ENCODE measurements at places on chromosomes 5 and 9. TPM values are rescaled to one million over a fixed set of nuclear protein-coding genes. Genes with fewer than 3 reads are reported as not detected.

GRCh38 chr9:32306006-32306405 lies 78.4 kb upstream of the ACO1 start:
- H3K27me3 ChIP-seq: no peaks in the 10 kb centered on the region
- no peak for DNase-seq
- H3K36me3 ChIP-seq: no peaks in the 10 kb centered on the region
- H3K4me3 ChIP-seq: no peak overlapping the region
- H3K27ac ChIP-seq: no peak overlapping the region

DNA sequence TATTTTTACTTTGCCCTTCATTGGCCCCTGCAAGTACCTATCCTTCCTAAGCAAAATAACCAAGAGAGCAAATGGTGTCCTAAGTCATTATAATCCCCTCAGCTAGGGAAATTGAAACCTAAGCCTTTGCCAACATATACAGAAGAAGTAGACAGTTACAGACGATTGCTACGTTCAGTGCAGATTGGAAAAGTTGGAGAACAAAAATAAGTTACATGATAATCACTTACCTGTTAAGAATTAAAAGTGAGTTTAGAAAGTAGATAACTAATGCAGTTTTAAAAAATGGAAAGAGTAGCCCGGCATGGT lies 244.8 kb downstream of the MPDZ start:
- no peak overlapping the region for H3K27ac ChIP-seq
- H3K27me3 ChIP-seq: no peaks in the 10 kb centered on the region
- H3K4me1 ChIP-seq: no peaks in the 10 kb centered on the region
- no peaks in the 10 kb centered on the region for H3K36me3 ChIP-seq
- DNase-seq: no peak

DNA sequence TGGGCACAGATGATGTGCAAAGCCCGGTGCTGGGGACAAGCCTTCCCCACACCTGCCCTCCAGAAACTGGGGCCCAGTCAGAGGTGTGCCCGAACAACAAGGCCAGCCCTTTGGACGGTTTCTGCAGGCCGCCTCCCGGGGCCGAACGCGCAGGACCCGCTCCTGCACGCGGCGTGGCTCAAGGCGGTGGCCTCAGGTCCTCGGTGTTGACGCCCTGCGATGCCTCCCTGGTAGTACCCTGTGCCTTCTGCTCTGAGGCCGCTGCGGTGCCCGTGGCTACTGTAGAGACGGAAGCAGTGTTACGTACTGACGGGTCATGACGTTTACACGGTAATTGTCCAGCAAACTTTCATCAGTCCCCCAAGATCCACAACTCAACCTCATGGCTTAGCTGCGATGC lies 33.5 kb upstream of the FANCC start:
- no peak overlapping the region for H3K27ac ChIP-seq
- H3K4me1 ChIP-seq: no peaks in the 10 kb centered on the region
- no peaks in the 10 kb centered on the region for H3K36me3 ChIP-seq
- no peak overlapping the region for H3K4me3 ChIP-seq

GRCh38 chr5:98816582-98817222 lies 43.2 kb downstream of the RGMB start:
- H3K36me3 ChIP-seq: no peaks in the 10 kb centered on the region
- H3K27me3 ChIP-seq: no peaks in the 10 kb centered on the region
- no peak overlapping the region for H3K4me3 ChIP-seq
- H3K27ac ChIP-seq: no peak overlapping the region

DNA sequence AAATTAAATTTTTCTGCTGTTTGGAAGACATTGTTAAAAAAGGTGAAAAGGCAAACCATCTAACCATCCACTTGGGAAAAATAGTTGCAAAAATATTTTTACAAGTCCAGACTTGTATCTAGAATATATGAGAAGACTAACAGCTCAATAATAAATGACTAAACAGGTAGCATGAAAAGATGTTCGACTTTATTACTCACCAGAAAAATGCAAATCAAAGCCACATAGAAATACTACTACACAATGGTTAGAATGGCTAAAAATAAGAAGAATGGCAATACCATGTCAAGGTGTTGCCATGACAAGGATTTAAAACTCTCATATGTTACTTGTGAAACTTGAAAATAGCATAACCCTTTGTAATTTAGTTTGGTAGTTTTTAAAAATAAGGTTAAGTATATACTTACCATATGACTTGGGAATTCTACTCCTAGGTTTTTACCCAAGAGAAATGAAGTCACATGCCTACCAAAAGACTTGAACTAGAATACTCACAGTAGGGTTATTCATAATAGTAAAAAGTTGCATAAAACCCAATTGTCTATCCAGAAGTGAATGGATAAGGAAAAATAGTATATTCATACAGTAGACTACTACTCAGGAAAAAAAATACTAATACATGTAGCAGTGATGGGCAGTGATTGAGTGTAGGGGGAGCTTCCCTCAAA lies 93.8 kb downstream of the VPS13A start:
- H3K27me3 ChIP-seq: no peaks in the 10 kb centered on the region
- no peak overlapping the region for H3K4me3 ChIP-seq
- H3K4me1 ChIP-seq: no peaks in the 10 kb centered on the region
- H3K27ac ChIP-seq: no peak overlapping the region
- no peak for DNase-seq

DNA sequence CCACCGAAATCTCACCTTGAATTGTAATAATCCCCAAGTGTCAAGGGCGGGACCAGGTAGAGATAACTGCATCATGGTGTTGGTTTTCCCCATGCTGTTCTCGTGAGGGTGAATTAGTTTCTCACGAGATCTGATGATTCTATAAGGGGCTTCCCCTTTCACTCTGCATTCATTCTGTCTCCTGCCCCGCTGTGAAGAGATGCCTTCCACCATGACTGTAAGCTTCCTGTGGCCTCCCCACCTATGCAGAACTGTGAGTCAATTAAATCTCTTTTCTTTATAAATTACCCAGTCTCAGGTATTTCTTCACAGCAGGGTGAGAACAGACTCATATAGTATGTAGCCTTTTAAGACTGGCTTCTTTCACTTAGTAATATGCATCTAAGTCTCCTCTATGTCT lies 128.1 kb upstream of the NR5A1 start:
- no peak for DNase-seq
- no peaks in the 10 kb centered on the region for H3K36me3 ChIP-seq
- no peak overlapping the region for H3K4me3 ChIP-seq
- H3K27ac ChIP-seq: no peak overlapping the region

- no peak overlapping the region for H3K4me3 ChIP-seq
- H3K4me1 ChIP-seq: no peaks in the 10 kb centered on the region
- no peak overlapping the region for H3K27ac ChIP-seq
Measured at GRCh38 chr9:75754080-75754479, 136.4 kb upstream of the PCSK5 start.

GRCh38 chr9:9563817-9564216 lies 1049.0 kb downstream of the PTPRD start:
- H3K4me3 ChIP-seq: no peak overlapping the region
- no peaks in the 10 kb centered on the region for H3K27me3 ChIP-seq
- H3K27ac ChIP-seq: no peak overlapping the region

DNA sequence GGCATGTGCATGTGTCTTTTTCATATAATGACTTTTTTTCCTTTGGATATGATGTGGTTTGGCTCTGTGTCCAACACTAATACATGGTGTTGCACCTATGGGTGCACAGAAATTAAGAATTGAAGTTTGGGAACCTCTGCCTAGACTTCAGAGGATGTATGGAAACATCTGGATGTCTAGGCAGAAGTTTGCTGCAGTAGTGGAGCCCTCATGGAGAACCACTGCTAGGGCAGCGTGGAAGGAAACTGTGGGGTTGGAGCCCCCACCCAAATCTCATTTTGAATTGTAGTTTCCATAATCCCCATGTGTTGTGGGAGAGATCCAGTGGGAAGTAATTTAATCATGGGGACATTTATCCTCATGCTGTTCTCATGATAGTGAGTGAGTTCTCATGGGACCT lies 235.0 kb upstream of the TRPC7 start:
- no peak overlapping the region for H3K4me3 ChIP-seq
- no peak for DNase-seq
- no peak overlapping the region for H3K27ac ChIP-seq
- H3K27me3 ChIP-seq: no peaks in the 10 kb centered on the region
- no peaks in the 10 kb centered on the region for H3K4me1 ChIP-seq
- H3K36me3 ChIP-seq: no peaks in the 10 kb centered on the region

- no peaks in the 10 kb centered on the region for H3K36me3 ChIP-seq
- no peaks in the 10 kb centered on the region for H3K27me3 ChIP-seq
- no peak overlapping the region for H3K27ac ChIP-seq
- H3K4me3 ChIP-seq: no peak overlapping the region
- no peaks in the 10 kb centered on the region for H3K4me1 ChIP-seq
- no peak for DNase-seq
Measured at GRCh38 chr9:31335529-31336234, 1048.8 kb upstream of the ACO1 start.

DNA sequence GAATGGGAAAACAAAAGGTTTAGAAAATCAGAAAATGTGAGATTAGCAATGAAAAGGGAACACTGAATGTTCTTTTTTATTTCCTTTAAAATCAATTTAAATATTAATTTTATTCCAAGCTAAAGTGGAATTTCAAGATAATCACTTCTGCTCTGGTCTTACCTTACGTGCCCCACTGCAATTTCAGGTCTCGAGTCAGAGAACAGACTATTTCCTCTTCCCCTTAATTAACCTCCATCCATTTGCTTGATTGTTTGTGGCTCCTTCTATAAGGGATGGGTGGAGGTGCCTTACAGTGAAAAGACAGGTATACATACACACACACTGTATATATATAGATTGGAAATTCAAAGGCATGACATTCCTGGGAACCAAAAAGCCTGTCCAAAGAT lies 137.1 kb downstream of the SUSD1 start:
- H3K27ac ChIP-seq: no peak overlapping the region
- DNase-seq: no peak
- H3K4me3 ChIP-seq: no peak overlapping the region
- peaks cover 7% of the 10 kb centered on the region for H3K4me1 ChIP-seq
- peaks cover 79% of the 10 kb centered on the region for H3K36me3 ChIP-seq

DNA sequence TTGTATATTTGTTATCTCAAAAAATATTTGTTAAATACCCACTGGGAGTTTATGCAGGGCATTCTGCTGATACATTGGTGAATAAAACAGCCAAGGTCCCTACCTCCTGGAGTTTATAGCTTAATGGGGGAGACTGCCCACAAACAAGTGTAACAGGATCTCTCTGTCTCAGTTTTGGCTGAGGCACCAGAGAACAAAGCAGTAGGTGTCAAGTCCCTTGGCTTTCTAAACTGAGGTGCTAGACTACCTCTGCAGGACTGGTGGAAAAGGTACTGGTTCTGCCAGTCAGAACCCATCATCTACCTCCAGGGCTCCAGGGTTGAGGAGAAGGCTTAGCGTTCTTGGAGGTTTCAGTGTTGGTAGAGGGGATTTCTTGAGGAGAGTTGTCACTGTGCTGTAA lies 188.4 kb upstream of the ELL2 start:
- H3K4me1 ChIP-seq: no peaks in the 10 kb centered on the region

DNA sequence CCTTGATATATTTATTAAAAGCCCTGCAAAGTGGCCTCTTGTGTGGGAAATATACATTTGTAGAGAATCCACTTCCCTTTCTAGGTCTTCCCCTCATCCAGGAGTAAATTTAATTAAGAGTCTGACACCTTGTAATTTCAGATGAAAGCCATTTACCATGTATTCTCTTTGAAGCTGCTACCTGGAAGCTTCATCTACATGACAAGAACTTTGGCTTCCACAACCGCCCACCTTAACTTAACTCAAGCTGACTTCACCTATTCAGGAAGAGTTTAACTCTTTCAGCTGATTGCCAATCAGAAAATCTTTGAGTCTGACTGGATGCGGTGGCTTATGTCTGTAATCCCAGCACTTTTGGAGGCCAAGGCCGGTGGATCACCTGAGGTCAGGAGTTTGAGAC lies 899.9 kb downstream of the TAF11L14 start:
- H3K4me1 ChIP-seq: no peaks in the 10 kb centered on the region
- H3K27me3 ChIP-seq: no peaks in the 10 kb centered on the region
- H3K27ac ChIP-seq: no peak overlapping the region
- H3K36me3 ChIP-seq: no peaks in the 10 kb centered on the region
- H3K4me3 ChIP-seq: no peak overlapping the region

DNA sequence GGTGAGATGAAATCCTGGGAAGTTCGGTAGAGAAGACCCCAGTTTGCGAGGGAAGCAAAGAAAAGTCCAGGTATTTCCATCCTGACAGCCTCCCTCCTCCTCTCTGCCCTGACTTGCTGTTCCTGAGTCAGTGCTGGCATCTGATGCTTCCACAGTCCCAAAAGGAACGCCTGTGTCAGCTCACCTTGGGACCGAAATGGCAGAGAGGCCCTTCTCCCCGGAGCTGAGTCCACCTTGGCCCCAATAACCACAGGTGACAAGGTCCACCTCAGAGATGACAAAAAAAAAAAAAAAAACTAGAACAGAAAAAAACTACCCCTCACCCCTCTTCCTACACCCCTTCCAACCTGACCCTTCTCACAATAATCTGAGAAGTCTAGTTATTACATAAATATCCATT lies 31.6 kb downstream of the SLC6A7 start:
- no peak overlapping the region for H3K27ac ChIP-seq
- H3K4me3 ChIP-seq: no peak overlapping the region
- H3K4me1 ChIP-seq: no peaks in the 10 kb centered on the region
- DNase-seq: no peak
- H3K27me3 ChIP-seq: peaks cover 28% of the 10 kb centered on the region

DNA sequence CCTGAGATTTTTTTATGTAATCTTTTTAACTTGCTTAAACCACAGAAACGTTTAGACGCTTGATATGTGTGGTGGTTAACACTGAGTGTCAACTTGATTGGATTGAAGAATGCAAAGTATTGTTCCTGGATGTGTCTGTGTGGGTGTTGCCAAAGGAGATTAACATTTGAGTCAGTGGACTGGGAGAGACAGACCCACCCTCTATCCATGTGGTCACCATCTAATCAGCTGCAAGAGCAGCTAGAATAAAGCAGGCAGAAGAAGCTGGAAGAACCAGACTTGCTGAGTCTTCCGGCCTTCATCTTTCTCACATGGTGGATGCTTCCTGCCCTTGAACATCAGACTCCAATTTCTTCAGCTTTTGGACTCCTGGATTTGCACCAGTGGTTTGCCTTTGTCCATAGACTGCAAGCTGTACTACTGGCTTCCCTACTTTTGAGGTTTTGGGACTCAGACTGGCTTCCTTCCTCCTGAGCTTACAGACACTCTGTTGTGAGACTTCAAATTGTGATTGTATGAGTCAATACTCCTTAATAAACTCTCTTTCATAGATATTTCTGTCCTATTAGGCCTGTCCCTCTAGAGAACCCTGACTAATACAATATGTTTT lies 816.0 kb upstream of the CDH9 start:
- no peaks in the 10 kb centered on the region for H3K4me1 ChIP-seq
- H3K4me3 ChIP-seq: no peak overlapping the region
- no peak overlapping the region for H3K27ac ChIP-seq
- H3K36me3 ChIP-seq: no peaks in the 10 kb centered on the region
- no peak for DNase-seq
- H3K27me3 ChIP-seq: no peaks in the 10 kb centered on the region

The SLCO4C1 gene
- total RNA-seq: 0.16 TPM

The SPATA31E1 gene
- total RNA-seq: not detected

The NUTM2F gene
- not detected for total RNA-seq

The GABRA6 gene
- not detected for total RNA-seq

The ROPN1L gene
- 0.31 TPM for total RNA-seq

The SNCAIP gene
- not detected for total RNA-seq

The PDGFRB gene
- 0.51 TPM for total RNA-seq

The EIF4E1B gene
- not detected for total RNA-seq

The ADGRD2 gene
- total RNA-seq: not detected

Measured in K562 (cell line).